ENCODE measurements at places on chromosomes 13 and 19.

- no peak for DNase-seq
These were observed 37.0 kb downstream of the SKA3 start for GRCh38 chr13:21139374-21139773.

DNA sequence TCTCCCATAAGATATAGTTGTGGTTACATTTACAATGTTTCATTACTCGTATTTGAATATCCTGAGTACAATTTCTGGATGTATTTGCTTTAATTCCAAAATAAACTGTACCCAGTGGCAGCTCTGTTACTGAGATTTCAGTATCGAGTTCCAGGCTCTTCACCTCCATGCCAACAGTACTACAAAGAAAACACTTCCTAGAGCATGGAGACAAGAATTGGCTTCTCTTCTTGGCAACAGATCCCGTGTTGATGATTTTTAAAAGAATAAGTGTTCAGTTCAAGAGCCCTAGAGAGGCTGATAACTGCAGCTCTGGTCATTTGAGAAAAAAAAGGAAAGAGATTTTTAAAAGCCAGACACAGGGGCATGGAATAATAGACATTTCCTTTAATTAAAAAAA is 302.8 kb downstream of the EFNB2 start:
- peak; percentile 6 for DNase-seq

DNA sequence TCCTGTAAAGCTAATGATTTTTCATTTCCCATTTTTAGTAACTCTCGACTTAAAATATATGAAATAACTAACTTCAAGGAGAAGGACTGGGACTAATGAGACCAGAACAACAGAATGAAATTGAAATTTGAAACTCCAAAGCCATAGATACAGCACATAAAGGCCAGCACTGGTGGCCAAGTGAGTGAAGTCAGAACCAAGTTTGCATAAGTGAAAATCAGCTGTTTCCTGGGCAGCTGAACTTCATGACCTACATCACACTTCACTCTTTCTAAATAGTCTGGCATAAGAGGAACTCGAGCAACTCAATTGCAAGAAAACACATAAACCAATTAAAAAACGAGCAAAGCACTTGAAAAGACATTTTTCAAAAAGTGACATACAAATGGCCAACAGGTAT is 84.5 kb downstream of the DCLK1 start:
- DNase-seq = no peak

DNA sequence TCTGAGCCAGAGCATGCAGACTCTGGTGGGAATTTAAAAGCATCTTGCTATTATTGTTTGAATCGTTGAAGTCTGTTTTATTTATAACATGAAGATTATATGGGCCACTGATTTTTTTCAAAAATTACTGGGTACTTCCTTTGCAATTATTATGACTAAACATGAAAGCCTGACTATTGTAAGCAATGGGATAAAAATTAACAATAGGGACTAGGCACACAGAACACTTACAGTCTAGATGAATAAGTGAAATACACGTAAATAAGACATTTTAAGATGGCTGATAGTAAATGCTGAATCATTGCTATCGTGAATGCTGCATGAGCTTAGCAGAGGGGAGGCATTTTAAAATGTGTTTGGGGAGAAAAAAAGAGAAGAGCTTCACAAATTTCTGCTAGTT is 81.0 kb upstream of the MAB21L1 start:
- no peak for DNase-seq

Data from putamen (tissue), 1 donor.